Activated T-cell treated with anti-CD3 and anti-CD28 coated beads, Interleukin-2, amount 50 U/mL, for 72 hours (primary cell): ENCODE measurements at places on chromosomes 12 and 14. TPM values are rescaled to one million over a fixed set of nuclear protein-coding genes. Genes with fewer than 3 reads are reported as not detected.

DNA sequence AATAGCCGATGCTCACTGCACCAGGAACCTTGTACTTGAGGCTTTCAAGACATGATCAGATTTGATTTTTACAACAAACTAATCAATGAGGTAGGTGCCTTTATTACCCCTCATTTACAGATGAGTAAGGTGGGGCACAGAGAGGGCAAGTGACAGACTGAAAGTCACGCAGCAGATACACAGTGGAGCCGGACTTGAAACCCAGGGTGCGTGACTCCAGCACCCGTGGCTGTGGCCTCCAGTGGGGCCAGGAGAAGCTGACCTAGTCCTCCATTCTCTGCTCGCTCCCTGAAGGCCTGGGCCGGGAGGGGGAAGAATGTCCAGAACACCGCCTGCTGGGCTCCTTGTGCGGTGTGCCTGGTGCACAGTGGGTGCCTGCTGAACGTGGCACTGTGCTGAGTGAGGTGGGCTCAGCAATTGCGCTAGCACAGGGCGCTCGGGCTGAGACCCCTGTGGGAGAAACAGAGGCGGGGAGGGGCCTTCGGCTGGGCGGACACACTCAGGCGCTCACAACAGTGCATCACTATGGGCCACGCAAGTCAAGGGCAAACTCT, 125.2 kb downstream of the CALM1 start:
- no peak overlapping the region for H3K27ac ChIP-seq
- H3K27me3 ChIP-seq: no peaks in the 10 kb centered on the region
- H3K36me3 ChIP-seq: peaks cover 5% of the 10 kb centered on the region

DNA sequence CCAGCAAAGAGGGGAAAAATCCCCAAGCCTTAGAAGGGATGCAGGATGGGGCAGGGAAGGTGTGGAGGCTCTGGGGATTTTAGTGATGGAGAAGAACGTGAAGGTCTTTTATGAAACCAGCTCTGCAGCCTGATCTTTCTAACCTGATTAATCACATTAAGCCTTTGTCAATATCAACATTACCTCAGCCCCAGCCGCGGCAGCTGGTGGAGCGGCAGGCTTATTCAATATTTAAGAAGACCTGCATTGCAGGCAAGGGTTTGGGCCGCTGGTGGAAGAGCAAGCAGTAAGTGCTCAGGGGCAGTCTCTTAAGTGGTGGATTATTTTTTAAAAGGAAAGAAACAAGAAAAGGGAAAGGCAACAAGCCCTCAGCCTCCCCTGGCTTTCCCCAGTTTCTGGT, 16.6 kb downstream of the RPH3A start:
- H3K4me3 ChIP-seq: no peak overlapping the region
- no peak for DNase-seq
- no peak overlapping the region for H3K27ac ChIP-seq
- H3K4me1 ChIP-seq: no peaks in the 10 kb centered on the region
- H3K27me3 ChIP-seq: peaks cover 23% of the 10 kb centered on the region

GRCh38 chr12:67593041-67593440, 55.5 kb upstream of the DYRK2 start:
- H3K4me1 ChIP-seq: peaks cover 52% of the 10 kb centered on the region
- H3K27ac ChIP-seq: peak overlapping the region; percentile 3
- no peaks in the 10 kb centered on the region for H3K27me3 ChIP-seq
- peak overlapping the region; percentile 37 for H3K4me3 ChIP-seq

The KRT6A gene
- total RNA-seq: not detected

- H3K27me3 ChIP-seq: peaks cover 7% of the 10 kb centered on the region
- no peaks in the 10 kb centered on the region for H3K4me1 ChIP-seq
- no peak for DNase-seq
- no peak overlapping the region for H3K27ac ChIP-seq
Observed at GRCh38 chr12:65539023-65539422, 260.5 kb downstream of the MSRB3 start.

- peaks cover 5% of the 10 kb centered on the region for H3K36me3 ChIP-seq
- no peaks in the 10 kb centered on the region for H3K27me3 ChIP-seq
- DNase-seq: peak; percentile 89
- peak within 1 kb of the TSS; percentile 99 for H3K4me3 ChIP-seq
Observed at GRCh38 chr12:6914246-6914946, at the start of gene ENO2. Gene ENO2, plus strand, starts transcription at chr12:6914580. Its CDS starts 1,253 bp downstream, at chr12:6915833.

DNA sequence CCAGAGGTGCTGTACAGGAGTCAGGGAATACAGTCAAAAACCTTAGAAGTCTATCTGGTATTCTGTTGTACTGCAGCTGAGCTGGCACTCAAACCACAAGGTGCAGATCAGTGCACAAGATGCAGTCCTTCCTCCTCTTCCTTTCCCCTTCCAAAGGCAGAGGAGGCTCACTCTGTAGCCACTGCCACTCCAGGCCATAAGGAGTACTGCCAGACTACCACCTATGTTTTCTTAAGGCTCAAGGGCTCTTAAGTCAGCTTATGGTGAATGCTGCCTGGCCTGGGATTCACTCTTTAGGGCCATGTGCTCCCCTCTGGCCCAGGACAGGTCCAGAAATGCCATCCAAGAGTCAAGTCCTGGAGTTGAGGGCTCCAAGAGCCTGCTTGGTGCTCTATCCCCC, 200.3 kb downstream of the CRADD start:
- H3K4me1 ChIP-seq: peaks cover 13% of the 10 kb centered on the region
- peaks cover 38% of the 10 kb centered on the region for H3K36me3 ChIP-seq
- DNase-seq: no peak
- H3K27me3 ChIP-seq: no peaks in the 10 kb centered on the region

- H3K4me1 ChIP-seq: no peaks in the 10 kb centered on the region
- no peaks in the 10 kb centered on the region for H3K27me3 ChIP-seq
- H3K4me3 ChIP-seq: no peak overlapping the region
- no peak for DNase-seq
Observed at GRCh38 chr14:37545174-37545573, 49.9 kb downstream of the FOXA1 start.

DNA sequence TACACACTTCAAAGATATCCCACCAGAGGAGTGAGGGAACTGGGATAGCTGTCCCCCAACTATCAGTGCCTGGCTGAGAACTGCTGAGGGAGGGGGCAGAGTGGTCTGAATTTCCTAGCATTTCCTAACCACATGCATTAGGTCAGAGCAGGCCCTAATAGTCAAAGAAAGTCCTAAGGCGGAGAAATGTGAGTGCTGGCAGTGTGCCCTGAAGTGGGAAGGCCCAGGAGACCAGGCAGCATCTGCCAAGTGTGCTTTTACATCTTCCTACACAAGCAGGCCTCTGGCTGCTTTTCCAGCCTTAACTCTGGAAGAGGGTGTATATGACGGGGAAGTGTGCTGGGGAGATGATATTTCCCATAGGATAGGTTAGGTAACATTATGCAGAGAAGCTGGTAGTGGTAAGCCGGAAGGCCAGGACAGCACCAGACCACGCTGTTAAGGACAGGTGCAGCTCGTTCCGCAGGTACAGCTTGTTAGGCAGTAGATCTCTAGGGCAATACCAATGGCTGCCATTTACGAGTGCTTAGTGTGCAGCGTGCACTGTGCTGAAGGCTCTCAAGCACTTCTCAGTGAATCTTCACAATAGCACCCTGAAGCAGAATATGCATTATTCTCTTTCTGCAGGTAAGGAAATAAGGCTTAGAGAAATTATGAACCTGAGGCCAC, 9.1 kb upstream of the CCDC198 start:
- no peak for DNase-seq
- H3K36me3 ChIP-seq: no peaks in the 10 kb centered on the region
- H3K4me3 ChIP-seq: no peak overlapping the region
- H3K27me3 ChIP-seq: no peaks in the 10 kb centered on the region
- H3K27ac ChIP-seq: no peak overlapping the region
- no peaks in the 10 kb centered on the region for H3K4me1 ChIP-seq

- H3K27me3 ChIP-seq: peaks cover 1% of the 10 kb centered on the region
- H3K36me3 ChIP-seq: no peaks in the 10 kb centered on the region
- DNase-seq: no peak
- no peak overlapping the region for H3K27ac ChIP-seq
- no peaks in the 10 kb centered on the region for H3K4me1 ChIP-seq
Observed at GRCh38 chr12:94864987-94865386, 138.5 kb downstream of the NDUFA12 start.

- no peak overlapping the region for H3K27ac ChIP-seq
- peaks cover 20% of the 10 kb centered on the region for H3K36me3 ChIP-seq
- peaks cover 5% of the 10 kb centered on the region for H3K4me1 ChIP-seq
- H3K4me3 ChIP-seq: no peak overlapping the region
- DNase-seq: no peak
Observed at GRCh38 chr14:68621400-68622365, 171.2 kb downstream of the ZFP36L1 start.

DNA sequence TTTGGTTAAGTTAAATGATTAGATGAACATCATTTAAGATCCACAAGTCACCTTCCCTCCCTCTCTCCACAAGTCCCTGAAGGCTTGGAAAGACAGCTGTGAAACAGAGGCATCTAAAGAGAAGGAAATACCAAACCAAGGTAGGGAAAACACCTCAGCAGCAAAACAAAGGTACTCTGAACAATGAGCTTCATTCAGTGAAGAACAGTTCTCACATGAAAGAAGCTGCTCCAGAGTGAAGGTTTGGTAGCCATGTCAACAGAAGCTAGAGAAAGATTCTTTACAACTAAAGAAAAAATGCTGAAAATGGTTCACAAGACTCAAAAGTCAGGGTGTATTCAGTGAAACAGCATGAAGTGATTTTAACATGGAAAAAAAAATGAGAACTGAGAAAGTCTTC, 69.4 kb downstream of the FGD6 start:
- no peak overlapping the region for H3K4me3 ChIP-seq
- no peaks in the 10 kb centered on the region for H3K27me3 ChIP-seq
- DNase-seq: no peak
- no peak overlapping the region for H3K27ac ChIP-seq

- peaks cover 17% of the 10 kb centered on the region for H3K4me1 ChIP-seq
- H3K27me3 ChIP-seq: no peaks in the 10 kb centered on the region
- peak overlapping the region; percentile 64 for H3K27ac ChIP-seq
- H3K4me3 ChIP-seq: peak overlapping the region; percentile 34
Observed at GRCh38 chr14:20608383-20609110, 17.4 kb upstream of the RNASE12 start.

DNA sequence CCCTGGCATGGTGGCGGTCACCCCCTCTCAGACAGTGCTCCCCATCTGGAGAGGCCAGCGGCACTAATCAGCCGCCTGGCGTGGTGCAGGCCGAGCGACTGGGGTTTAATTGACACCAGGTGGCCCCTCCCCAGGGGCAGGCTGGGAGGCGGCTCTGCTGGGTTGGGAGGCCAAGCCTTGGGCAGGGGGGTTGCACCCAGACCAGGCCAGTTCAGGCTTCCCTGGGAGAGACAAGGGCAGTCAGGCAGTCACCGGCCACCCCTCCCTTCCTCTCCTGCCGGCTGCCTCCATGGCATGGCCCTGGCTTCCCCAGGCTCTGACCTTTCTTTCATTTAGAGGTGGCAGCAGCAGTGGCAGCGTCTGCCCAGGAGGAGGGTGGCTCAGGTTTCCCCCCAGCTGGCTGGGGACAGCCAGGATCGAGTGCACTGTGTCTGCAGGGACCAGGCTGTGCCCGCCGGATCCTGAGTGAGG, 78.1 kb upstream of the NOS1 start:
- H3K27ac ChIP-seq: no peak overlapping the region
- no peak for DNase-seq
- no peaks in the 10 kb centered on the region for H3K4me1 ChIP-seq

GRCh38 chr14:92534932-92535643, 21.5 kb downstream of the RIN3 start:
- peak overlapping the region; percentile 76 for H3K27ac ChIP-seq
- DNase-seq: no peak
- H3K36me3 ChIP-seq: no peaks in the 10 kb centered on the region
- peaks cover 73% of the 10 kb centered on the region for H3K4me1 ChIP-seq
